Peyer's patch (tissue), 4 donors: ENCODE measurements at places on chromosomes 11 and 22. TPM values are rescaled to one million over a fixed set of nuclear protein-coding genes. Genes with fewer than 3 reads are reported as not detected.

- no peaks in the 10 kb centered on the region for H3K27me3 ChIP-seq
- H3K4me3 ChIP-seq = no peak overlapping the region
- DNase-seq = no peak
- H3K27ac ChIP-seq = no peak overlapping the region
Measured at GRCh38 chr22:38745676-38746460, 9.9 kb downstream of the SUN2 start.

- H3K4me1 ChIP-seq = peaks cover 6% of the 10 kb centered on the region
- DNase-seq = no peak
- no peak overlapping the region for H3K27ac ChIP-seq
Measured at GRCh38 chr11:121024989-121025388, 1.1 kb downstream of the TBCEL start.

DNA sequence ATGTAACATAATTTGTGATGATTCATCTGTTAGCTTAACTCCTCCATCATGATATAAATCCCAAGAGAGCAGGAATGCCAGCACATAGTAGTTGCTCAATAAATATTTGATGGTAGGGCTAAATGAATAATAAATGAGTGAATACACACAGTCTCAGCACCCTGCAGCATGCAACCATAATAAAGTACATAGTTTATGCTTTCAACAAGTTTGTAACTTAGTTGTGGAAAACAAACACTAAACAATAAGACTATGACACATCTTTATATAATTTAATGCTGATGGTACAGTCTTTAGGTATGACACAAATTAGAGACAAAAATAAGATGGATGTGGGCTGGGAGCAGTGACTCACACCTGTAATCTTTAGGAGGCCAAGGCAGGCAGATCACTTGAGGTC, 3.8 kb downstream of the ALKBH8 start:
- H3K4me3 ChIP-seq = no peak overlapping the region
- DNase-seq = no peak
- H3K4me1 ChIP-seq = no peaks in the 10 kb centered on the region
- H3K27ac ChIP-seq = no peak overlapping the region
- H3K27me3 ChIP-seq = no peaks in the 10 kb centered on the region

- no peak overlapping the region for H3K27ac ChIP-seq
- DNase-seq = no peak
- H3K36me3 ChIP-seq = no peaks in the 10 kb centered on the region
- H3K4me1 ChIP-seq = no peaks in the 10 kb centered on the region
- no peaks in the 10 kb centered on the region for H3K27me3 ChIP-seq
- no peak overlapping the region for H3K4me3 ChIP-seq
Measured at GRCh38 chr11:69358398-69359020, 64.6 kb downstream of the MYEOV start.

OR52E8 gene
- total RNA-seq = not detected

DNA sequence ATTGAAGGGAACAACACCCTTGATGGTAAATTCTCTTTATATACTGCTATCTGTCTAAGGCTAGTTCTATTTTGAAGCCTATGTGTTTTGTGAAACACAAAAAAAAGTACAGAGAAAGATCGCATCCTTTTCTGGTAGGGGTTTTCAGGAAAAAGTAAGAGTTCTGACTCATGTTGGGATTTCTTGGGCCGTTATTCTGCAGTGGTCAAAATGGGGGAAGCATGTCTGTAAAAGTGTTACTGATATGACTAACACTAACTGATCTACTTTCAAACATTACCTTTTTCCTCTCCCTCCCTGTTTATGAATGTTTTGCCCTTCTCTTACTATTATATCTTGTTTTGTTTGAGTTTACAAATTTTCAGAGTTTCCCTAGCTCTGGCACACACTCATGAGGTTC, 53.9 kb downstream of the CTNND1 start:
- H3K27me3 ChIP-seq = no peaks in the 10 kb centered on the region
- peaks cover 70% of the 10 kb centered on the region for H3K36me3 ChIP-seq
- peaks cover 21% of the 10 kb centered on the region for H3K4me1 ChIP-seq

DLG2 gene
- total RNA-seq = 8.3 TPM

DNA sequence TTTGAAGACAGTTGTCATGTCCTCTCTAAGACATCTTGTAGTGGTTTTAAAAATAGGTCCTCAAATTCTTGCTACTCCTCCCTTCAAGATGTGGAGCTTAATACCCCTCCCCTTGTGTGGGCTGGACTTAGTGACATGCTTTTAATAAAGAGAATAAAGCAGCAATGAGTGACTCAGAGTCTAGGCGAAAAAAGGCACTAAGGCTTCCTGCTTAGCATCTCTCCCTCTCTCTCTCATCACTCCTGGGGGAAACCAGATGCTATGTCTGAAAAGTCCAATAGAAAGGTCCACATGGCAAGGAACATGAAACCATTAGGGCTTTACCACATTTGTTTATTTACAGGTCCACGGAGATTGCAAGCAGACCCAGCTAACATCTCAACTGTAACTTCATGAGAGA, 11.7 kb downstream of the SERGEF start:
- no peak overlapping the region for H3K4me3 ChIP-seq
- H3K36me3 ChIP-seq = no peaks in the 10 kb centered on the region
- H3K4me1 ChIP-seq = no peaks in the 10 kb centered on the region
- DNase-seq = no peak

HYLS1 gene
- total RNA-seq = 3.3 TPM

- H3K4me1 ChIP-seq = no peaks in the 10 kb centered on the region
- DNase-seq = no peak
- H3K4me3 ChIP-seq = no peak overlapping the region
- H3K27me3 ChIP-seq = no peaks in the 10 kb centered on the region
Measured at GRCh38 chr11:112297248-112297866, 36.7 kb upstream of the PLET1 start.

GRCh38 chr11:121460941-121461514, 8.3 kb upstream of the SORL1-AS1 start:
- no peaks in the 10 kb centered on the region for H3K36me3 ChIP-seq
- no peak for DNase-seq
- no peaks in the 10 kb centered on the region for H3K27me3 ChIP-seq
- no peak overlapping the region for H3K27ac ChIP-seq
- no peaks in the 10 kb centered on the region for H3K4me1 ChIP-seq
- no peak overlapping the region for H3K4me3 ChIP-seq

DNA sequence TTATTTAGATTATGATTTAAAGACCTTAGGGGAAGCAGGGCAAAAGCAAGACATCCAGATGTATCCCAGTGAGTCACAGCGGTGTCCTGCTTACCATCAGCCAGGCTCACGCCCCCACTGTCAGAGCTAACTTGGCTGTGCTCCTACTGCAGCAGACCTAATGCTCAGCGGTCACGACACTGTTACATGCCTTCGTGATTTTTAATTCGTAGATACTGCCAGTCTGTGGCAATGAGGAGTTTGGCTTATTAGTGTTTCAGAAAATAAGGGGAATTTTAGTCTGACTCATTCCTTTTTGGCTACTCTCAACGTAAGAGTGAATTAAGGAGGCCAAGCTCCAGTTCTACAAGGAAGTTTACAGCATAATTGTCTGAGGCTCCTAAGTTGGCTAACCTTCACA, 22.7 kb downstream of the EFCAB6 start:
- H3K4me1 ChIP-seq = no peaks in the 10 kb centered on the region
- H3K4me3 ChIP-seq = no peak overlapping the region
- H3K27me3 ChIP-seq = no peaks in the 10 kb centered on the region
- DNase-seq = no peak

- H3K4me1 ChIP-seq = no peaks in the 10 kb centered on the region
- H3K4me3 ChIP-seq = no peak overlapping the region
- DNase-seq = no peak
- no peak overlapping the region for H3K27ac ChIP-seq
- H3K27me3 ChIP-seq = no peaks in the 10 kb centered on the region
Measured at GRCh38 chr22:33699176-33699575, 221.1 kb downstream of the LARGE1 start.

ZC3H7B gene
- total RNA-seq = 65.1 TPM

GRCh38 chr22:29342177-29342576, 26.7 kb upstream of the RASL10A start:
- no peaks in the 10 kb centered on the region for H3K4me1 ChIP-seq
- no peaks in the 10 kb centered on the region for H3K27me3 ChIP-seq
- H3K27ac ChIP-seq = no peak overlapping the region

DNA sequence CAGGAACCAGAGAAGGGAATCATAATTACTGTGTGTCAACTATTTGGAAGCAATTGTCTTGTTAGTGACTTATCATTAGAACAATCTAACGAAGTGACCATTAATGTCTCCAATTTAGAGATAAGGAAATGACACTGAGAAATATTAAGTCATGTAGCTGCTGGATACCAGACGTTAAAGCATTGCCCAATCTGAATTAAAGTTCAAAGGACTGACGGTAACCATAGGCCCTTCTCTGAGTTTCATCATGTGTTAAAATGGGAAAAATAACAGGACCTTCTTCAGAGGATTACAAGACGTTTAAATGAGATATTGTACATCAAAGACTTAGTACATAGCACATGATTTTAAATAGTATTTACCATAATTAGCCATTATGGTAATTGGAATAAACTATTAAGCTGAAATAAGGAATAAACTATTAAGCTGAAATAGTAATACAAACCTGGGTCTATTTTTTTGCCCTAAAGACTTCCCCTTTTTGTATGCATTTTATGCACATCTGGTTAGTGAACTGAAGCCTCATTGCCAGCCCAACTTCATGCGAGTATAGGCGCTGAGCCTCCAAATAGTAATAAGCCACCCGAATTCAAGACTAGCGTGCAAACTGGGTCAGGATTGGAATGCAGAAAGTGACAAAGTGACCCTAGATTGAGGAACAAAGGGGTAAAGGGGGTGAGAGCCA, 41.0 kb downstream of the GLYATL1 start:
- no peak for DNase-seq
- H3K4me1 ChIP-seq = no peaks in the 10 kb centered on the region
- no peak overlapping the region for H3K27ac ChIP-seq
- no peak overlapping the region for H3K4me3 ChIP-seq
- no peaks in the 10 kb centered on the region for H3K36me3 ChIP-seq

KCNJ1 gene
- not detected for total RNA-seq

- no peak overlapping the region for H3K4me3 ChIP-seq
- H3K4me1 ChIP-seq = no peaks in the 10 kb centered on the region
- H3K36me3 ChIP-seq = no peaks in the 10 kb centered on the region
- DNase-seq = no peak
- H3K27me3 ChIP-seq = no peaks in the 10 kb centered on the region
Measured at GRCh38 chr11:1454576-1454975, 32.0 kb downstream of the MOB2 start.

C1QTNF5 gene
- total RNA-seq = 13.0 TPM

DNA sequence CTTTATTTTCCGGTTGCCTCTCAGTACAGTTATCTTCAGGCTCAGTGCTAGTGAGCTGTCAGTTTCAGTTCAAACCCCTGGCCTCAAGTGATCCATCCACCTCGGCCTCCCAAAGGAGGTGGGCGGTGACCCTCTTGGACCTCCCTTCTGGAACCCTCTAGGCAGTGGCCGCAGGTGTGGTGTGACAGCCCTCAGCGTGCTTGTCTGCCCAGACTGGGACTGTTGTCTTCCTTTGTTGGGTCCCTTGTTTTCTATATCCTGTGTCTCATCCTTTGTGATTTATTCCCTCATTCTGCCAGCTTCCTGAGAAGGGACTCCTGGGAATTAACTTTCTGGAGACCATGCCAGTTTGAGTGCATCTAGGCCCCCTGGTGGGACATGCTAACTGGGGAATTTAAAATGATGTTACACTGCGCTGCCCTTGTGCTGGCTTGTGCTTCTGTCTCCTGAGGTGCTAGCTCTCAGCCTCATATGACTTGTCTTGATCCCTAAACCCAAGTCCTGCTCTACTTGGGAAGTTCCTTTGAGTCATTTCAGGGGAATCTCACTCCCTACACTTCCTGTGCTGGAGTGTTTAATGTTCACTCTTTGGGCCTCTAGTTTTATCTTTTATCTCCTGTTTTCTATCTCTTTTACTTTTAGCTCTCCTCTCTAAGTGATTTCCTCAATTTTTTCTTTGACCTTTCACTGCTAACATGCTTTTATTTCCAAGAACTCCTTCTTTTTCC, 19.4 kb downstream of the MED15 start:
- H3K27me3 ChIP-seq = no peaks in the 10 kb centered on the region
- H3K27ac ChIP-seq = no peak overlapping the region
- no peak overlapping the region for H3K4me3 ChIP-seq
- peaks cover 13% of the 10 kb centered on the region for H3K36me3 ChIP-seq

GRCh38 chr11:63880403-63880790, 36.6 kb downstream of the RCOR2 start:
- peaks cover 6% of the 10 kb centered on the region for H3K4me1 ChIP-seq
- H3K36me3 ChIP-seq = no peaks in the 10 kb centered on the region
- H3K27ac ChIP-seq = peak overlapping the region; percentile 10
- H3K4me3 ChIP-seq = no peak overlapping the region

F2 gene
- total RNA-seq = 0.53 TPM

- no peak overlapping the region for H3K27ac ChIP-seq
- no peaks in the 10 kb centered on the region for H3K36me3 ChIP-seq
- H3K27me3 ChIP-seq = no peaks in the 10 kb centered on the region
- DNase-seq = no peak
- H3K4me1 ChIP-seq = no peaks in the 10 kb centered on the region
Measured at GRCh38 chr11:55966391-55966790, 3.4 kb downstream of the OR10AG1 start.

EI24 gene
- total RNA-seq = 92.4 TPM

GRCh38 chr11:106585061-106585460, 433.2 kb downstream of the GUCY1A2 start:
- no peak overlapping the region for H3K27ac ChIP-seq
- no peak overlapping the region for H3K4me3 ChIP-seq
- DNase-seq = no peak

DNA sequence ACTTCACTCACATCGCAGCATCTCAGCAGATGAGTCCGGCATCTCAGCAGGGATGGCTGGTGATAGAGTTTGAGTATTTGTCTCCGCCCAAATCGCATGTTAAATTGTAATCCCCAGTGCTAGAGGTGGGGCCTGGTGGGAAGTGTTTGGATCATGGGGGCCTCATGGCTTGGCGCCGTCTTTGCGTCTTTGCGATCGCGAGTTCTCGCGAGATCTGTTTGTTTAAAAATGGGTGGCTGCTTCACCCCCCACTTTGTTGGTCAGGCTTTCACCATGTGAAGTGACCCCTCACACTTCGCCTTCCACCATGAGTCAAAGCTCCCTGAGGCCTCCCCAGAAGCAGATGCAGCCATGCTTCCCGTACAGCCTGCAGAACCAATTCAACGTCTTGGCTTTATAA, 3.0 kb upstream of the RRP7A start:
- H3K27ac ChIP-seq = no peak overlapping the region
- no peak for DNase-seq
- H3K36me3 ChIP-seq = no peaks in the 10 kb centered on the region
- no peak overlapping the region for H3K4me3 ChIP-seq
- no peaks in the 10 kb centered on the region for H3K27me3 ChIP-seq

APOL2 gene
- total RNA-seq = 48.7 TPM

DNA sequence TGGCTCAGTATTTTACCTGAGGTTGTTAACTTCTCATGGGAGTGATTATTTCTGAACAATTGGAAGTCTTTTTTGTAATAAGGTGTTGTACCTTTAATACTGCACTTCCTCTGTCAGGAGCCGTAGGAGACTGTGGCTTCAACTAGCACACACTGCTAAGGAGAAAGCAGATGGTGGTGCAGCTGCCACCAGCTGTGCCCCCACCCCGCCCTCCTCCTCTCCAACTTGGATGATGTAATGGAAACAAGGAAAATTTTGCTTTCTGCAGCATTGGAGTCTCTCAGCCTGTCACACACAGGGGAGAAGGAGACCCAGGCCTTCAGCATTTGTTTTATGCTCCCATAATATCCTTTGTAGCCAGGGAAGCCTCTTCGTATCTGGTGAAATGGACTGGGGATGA, 91.2 kb downstream of the TEAD1 start:
- no peak overlapping the region for H3K4me3 ChIP-seq
- H3K27ac ChIP-seq = no peak overlapping the region
- no peaks in the 10 kb centered on the region for H3K36me3 ChIP-seq
- H3K4me1 ChIP-seq = no peaks in the 10 kb centered on the region
- no peak for DNase-seq
- no peaks in the 10 kb centered on the region for H3K27me3 ChIP-seq
